ENCODE measurements at places on chromosomes 6 and 20. TPM values are rescaled to one million over a fixed set of nuclear protein-coding genes. Genes with fewer than 3 reads are reported as not detected.

DNA sequence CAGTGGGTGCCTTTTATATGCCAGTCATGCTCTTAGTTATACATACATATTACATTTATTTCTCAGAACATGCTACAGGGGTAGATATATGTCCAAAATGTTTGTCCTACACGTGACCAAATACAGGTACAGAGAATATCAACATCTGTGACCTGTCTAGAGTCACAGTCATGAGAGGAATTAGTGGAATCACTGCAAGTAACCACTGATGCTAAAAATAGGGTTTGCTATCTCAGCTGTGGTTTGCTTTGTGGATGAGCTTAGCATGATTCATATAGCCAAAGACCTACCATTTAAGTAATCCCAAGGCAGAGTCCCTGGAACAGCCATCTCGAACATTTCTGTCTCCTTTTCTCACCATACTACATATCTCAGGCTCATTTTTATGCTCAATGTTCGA is 32.3 kb downstream of the GSTA3 start:
- no peak for DNase-seq

GRCh38 chr6:29813809-29814208 is 13.8 kb upstream of the HLA-G start:
- no peak for DNase-seq

- no peak for DNase-seq
Measured at GRCh38 chr6:32198866-32199265, 6.4 kb upstream of the GPSM3 start.

B3GALT4 gene
- total RNA-seq, result 39.5 TPM
